BJ (cell line): ENCODE measurements at places on chromosomes 7 and 10. TPM values are rescaled to one million over a fixed set of nuclear protein-coding genes. Genes with fewer than 3 reads are reported as not detected.

DNA sequence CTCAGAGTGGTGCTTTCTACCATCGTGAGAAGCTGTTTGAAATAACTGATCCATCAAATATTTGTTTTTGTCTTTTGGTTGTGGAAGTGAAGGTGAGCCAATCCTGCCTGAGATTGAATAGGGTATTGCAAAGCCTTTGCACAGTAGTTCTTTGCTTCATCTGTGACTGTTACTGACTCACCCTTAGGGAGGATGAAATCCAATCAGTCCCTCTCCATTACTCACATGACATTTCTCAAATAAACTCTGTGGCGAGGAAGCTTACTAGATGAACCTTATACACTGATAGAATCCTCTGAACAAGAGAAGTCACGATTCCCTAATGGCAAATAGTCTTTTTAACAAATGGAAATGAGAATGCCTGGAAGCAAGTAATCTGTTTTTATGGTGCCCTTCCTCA, 31.9 kb downstream of the HEPACAM2 start:
- no peak for DNase-seq

GRCh38 chr7:83162402-83163256, at the start of gene PCLO:
Gene PCLO, minus strand, starts transcription at chr7:83162884. Its CDS starts 292 bp downstream, at chr7:83162592.
- no peak for DNase-seq

DNA sequence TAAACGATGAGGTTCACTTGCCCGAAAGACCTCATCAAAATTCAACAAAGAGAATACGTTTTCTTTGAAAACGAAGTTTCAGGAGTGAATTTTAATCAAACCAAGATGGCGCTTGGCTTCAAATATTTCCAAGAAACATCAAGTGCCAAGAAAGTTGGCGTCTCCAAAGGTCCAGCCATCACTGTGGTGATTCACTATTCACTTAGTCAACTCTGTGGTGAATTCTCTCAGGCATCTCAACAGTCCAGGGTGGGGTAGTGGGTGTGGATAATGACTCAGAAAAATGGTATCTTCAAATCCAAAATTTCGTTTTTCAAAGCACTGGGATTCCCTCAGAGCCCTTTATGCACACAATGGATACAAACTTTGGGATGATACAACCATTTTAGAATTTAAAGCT, 133.1 kb downstream of the SVIL start:
- peak; percentile 70 for DNase-seq

DNA sequence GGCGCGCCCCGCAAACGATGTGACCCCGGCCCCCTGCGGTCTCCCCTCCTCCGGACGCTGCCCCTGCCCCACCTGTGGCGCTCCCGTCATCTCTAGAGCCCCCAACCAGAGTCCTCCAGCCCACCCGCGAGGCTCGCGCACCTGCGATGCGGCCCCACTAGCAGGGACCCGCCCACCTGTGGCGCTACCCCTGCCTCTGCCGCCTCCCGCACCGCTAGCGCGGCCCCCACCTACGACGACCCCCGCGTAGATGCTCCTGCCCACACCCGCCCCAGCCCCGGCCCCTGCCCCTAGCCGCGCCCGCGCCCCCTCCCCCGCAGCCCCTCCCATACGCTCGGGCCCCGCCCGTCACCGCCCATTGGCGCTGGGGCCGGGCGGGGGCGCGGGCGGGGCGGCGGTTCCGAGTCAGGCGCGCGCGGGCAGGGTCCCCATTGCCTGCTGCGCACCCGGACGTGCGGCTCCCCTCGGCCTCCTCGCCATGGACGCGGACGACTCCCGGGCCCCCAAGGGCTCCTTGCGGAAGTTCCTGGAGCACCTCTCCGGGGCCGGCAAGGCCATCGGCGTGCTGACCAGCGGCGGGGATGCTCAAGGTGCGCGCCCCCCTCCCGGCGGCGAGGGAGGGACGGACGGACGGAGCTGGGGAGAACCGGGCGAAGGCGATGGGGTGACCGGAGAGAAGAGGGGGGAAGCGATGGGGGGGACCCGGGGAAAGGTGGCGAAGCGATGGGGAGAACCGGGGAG, at the start of gene PFKP:
Gene PFKP, plus strand, starts transcription at position 431 of the 741 bp plus-strand sequence. Its CDS starts 48 bp downstream, at position 479.
- DNase-seq, result no peak

DNA sequence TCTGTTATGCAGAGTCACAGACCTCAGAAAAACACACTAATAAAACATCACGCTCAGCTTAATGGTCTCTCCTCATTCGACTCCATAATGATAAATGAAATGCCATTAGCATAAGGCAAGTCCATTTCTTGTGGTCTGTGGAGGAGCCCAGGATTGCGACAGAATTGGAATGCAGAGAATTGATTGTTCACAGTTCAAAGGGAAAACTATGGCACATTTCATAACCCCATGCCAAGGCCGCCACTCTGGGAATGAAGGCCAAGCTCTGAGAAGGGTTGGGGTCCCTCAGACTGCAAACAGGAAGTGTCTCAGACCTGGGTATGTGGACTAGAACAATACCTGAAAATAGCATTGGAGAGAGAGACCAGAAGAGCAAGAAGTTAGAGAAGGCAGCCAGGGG, 398.9 kb downstream of the ADRA2A start:
- DNase-seq, result peak; percentile 31

GRCh38 chr7:155344270-155344617, 46.6 kb downstream of the INSIG1 start:
- DNase-seq, result no peak

DNA sequence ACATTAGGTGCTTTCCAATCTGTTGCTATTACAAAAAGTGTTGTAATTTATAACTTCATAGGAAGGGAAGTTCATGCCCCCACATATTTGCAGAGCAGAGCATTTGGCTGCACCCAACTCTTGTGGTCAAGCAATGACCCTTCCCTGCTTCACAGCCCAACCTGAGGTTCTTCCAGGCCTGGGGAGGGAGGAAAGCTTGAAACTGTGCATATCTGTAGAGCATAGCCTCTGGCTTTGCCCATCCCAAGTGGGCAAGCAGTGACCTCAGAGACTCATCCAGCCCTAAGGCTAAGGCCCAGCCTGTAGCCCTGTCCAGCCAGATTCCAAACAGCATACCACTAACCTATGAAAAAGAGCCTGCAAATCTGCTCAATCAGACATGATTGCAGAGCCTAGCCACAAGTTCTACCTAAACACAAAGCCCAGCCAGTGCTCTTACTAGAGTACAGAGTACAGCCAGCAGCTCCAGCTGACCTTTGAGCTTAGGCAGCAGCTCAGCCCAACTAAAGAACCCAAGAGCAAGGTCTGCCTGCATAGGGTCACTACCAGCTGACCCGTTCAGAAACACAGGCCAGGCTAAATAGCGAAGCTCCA, 14.4 kb upstream of the GSTK1 start:
- DNase-seq, result no peak

- peak; percentile 59 for DNase-seq
Observed at GRCh38 chr10:113026679-113027078, 76.6 kb downstream of the TCF7L2 start.

GRCh38 chr10:129962031-129962871, 1.8 kb downstream of the EBF3 start:
- DNase-seq, result no peak

DNA sequence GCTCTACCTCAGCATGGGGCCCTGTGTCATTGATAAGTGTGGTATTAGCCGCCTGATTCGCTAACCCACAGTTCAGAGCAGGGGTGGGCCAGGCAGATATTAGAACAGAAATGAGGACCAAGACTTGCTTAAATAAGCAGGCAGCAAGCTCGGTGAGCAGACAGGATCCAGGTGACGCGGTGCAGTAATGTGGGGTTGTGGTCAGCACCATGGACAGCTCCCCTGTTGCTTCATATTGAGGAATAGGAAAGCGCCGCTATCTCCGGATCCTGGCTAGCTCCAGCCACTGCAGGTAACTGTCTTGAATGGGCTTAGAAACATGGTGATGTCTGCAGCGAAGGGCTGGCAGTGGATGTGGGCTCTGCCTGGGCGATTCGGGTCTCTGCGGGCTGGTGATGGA, 51.3 kb upstream of the GPR26 start:
- no peak for DNase-seq

Gene FKBP6
- not detected in 2 replicates for polyA plus RNA-seq
